ENCODE measurements at places on chromosomes 2 and 18. TPM values are rescaled to one million over a fixed set of nuclear protein-coding genes. Genes with fewer than 3 reads are reported as not detected.

REEP1 gene
- under 0.01 TPM for total RNA-seq

COL3A1 gene
- under 0.01 TPM for total RNA-seq

MAP2 gene
- total RNA-seq, result 13.2 TPM

ZBTB14 gene
- 9.2 TPM for total RNA-seq

TNS1 gene
- 0.50 TPM for total RNA-seq

NT5C1B gene
- total RNA-seq, result not detected

SDC1 gene
- total RNA-seq, result 741 TPM

RAB6C gene
- total RNA-seq, result under 0.01 TPM

CCL20 gene
- 2.1 TPM for total RNA-seq

SERPINB5 gene
- total RNA-seq, result 470 TPM

EPB41L3 gene
- total RNA-seq, result 0.68 TPM

TSPYL6 gene
- total RNA-seq, result not detected

ADGRF3 gene
- 0.07 TPM for total RNA-seq

NDUFV2 gene
- 64.6 TPM for total RNA-seq

Data from nasal cavity respiratory epithelium epithelial cell of viscerocranial mucosa (primary cell).